Activated naive CD8-positive, alpha-beta T cell treated with anti-CD3 and anti-CD28 coated beads, Interleukin-2, amount 10 ng/mL, durations not matched to agents 7 days and 5 days (primary cell): ENCODE measurements at places on chromosomes 16 and 17. TPM values are rescaled to one million over a fixed set of nuclear protein-coding genes. Genes with fewer than 3 reads are reported as not detected.
A peak's percentile ranks its signal among the peaks of the same experiment; 100 is the strongest.

GRCh38 chr17:68943123-68943811 is 11.9 kb downstream of the ABCA8 start:
- DNase-seq = no peak

DNA sequence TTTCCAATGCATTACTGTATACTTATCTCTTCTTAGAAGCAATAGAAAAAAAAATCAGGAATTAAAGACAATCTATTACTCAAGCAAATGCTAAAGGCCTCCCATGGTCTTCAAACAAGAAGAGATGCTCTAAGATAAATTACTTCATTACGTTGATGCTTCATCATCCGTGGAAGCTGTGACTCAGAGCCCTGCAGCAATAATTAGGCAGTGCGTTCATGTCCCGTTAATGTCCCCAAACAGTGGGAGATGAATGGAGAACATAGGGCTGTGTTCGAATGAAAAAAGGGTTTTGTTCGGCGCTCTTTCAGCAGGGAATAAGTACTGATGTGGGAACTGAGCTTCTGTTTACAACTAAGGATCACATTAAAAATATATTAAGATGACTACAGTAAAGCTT is 15.9 kb upstream of the PDXDC1 start:
- no peak for DNase-seq

DNA sequence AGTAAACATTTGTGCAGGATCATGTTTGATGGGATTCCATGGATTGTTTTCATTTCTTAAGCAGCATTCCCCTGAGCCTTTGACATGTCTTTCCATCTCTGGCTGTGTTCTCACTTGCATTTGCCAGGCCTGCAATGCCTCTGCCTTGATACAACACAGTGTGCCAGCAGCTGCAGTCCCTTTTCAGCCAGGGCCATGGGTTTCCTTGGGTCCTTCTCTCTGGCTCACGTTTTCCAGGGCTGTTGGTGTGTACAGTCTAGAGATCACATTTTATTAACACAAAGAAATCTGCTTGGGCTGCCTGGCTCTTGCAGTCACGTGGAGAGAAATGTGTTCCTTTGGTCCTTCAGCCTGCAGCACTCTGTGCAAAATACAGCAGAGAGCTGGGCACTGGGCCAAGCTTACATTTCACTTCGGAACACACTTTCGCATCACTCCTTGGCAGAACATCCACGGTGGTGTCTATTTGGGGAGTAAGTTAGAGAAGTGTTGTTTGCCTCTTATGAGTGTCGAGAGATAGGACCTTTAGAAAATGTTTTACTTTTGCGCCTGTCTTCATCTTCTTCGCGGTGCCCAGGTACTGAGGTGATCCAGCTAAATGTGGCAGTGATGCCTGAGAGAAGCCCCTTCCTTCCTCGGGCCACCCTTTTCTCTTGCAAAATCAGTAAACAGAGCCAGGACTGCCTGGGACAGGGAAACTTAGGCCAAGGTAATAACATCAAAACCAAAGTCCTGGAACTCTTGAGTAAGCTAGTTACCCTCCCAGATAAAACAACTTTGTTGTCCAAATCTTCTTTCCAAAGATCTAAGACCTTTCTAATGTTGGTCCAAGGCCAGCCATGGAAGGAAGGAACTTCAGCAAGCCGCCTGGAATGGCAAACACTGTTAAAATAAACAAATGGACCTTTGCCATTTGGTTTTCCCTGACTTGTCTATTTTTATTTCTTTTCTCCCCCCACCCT is 20.9 kb downstream of the HLF start:
- no peak for DNase-seq

DNA sequence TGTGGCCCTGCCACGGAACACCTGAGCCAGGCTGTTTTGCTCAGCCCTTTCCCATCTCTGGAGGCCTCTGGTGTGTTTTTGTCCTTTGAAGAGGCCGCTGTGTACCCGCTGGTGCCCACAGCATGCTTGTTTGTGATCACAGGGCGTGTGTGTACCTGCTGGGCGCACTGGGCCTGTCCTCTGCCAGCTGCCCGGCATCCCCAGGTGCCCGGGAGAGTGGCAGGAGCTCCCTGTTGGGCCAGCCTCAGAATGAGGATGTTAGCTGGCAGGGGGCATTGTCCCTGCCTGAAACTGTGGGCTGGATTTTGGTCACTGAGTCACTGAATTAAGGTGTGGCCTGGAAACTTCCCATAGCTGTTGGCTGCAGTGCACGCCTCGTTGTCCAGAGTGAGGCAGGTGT is 31.1 kb downstream of the BAIAP2 start:
- DNase-seq = no peak

GRCh38 chr16:54620197-54620596 is 310.5 kb upstream of the IRX5 start:
- no peak for DNase-seq

DNA sequence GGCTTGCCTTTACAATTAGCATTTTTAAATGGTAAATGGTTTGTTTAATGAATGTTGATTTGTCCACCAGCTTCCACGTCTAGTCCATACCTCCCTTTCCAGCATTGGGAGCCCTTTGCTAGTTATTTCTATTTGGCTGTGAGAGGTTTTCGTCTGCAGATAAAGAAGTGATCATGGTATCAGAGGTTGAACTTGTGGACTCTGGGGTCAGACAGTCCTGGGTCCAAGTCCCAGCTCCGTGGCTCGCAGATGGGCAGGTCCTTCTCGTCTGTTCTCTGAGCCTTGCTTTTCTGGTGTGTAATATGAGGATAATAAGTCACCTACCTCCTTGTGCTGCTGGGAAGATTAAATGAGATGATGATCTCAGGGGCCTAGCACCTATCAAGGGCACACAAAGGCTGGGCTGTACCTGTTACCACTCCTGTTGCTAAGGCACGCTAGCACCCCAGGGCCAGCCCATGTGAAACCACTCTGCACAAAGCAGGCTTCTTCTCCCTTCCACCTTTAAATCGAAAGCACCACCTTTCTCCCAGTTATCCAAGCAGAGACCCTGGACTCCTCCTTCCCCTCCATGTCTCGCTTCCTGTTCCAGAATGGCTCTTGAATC is 103.9 kb downstream of the GNAO1 start:
- DNase-seq = no peak

DNA sequence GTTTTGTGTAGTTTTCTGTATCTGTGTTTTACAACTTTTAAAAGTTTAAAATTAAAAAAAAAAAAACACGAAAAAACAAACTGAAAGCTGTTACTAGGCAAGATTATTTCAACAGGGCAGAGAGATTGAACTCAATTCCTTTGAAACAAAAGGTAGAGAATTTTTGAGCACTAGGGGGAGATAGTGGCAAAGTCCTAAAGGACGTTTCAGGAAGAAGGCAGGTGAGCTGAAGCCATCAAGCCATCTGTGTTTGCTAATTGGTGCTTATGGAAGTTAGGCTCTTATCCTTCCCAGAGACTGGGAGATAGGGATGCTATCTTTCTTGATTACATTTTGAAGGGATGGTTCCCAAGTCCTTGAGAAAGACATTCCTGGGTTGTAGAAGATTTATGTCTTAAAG is 70.6 kb upstream of the CLEC3A start:
- no peak for DNase-seq

DNA sequence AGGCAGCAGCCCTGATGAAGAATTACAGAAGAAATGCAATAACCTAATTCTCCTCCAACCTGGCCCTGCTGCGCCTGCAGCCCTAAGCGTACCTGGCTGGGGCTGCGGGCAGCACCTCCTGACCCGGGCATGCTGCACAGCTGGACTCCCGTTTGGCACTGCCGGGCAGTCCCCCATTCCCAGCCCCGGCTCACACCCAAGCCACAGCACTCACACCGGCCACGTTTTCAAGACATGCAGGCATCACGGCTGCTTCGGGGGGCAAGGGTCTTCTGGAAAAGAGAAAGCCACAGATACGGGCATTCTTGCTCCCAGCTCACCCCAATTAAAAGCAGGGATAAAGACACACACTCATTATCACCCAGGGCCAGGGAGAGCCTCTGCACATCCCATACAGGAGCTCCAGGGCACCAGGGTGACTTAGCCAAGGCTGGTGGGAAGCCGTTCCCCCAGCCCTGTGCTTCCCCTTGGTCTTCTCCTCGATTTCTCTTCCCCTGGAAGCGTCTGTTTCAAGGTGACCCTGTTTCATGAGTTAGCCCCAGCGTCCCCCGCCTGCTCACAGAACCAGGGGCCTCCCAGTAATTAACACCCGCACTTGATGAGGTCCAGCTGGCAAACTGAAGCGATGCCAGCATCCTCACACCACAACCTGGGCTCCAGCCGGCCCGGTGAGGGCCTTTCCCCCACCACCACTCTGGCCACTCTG is 216.7 kb downstream of the C16orf78 start:
- DNase-seq = no peak

DNA sequence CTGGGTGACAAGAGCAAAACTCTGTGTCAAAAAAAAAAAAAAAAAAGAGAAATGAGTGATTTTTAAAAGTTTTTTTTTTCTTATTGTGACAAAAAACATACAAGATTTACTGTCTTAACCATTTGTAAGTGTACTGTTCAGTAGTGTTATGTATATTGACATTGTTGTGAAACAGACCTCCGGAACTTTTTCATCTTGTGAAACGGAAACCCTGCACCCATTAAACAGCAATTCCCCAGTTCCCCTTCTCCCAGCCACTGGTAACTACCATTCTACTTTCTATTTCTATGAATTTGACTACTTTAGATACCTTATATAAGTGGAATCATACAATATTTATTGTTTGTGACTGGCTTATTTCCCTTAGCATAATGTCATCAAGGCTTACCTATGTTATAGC is 18.7 kb downstream of the DUS2 start:
- DNase-seq = no peak

- no peak for DNase-seq
Observed at GRCh38 chr16:13333336-13333735, 431.9 kb downstream of the SHISA9 start.

DNA sequence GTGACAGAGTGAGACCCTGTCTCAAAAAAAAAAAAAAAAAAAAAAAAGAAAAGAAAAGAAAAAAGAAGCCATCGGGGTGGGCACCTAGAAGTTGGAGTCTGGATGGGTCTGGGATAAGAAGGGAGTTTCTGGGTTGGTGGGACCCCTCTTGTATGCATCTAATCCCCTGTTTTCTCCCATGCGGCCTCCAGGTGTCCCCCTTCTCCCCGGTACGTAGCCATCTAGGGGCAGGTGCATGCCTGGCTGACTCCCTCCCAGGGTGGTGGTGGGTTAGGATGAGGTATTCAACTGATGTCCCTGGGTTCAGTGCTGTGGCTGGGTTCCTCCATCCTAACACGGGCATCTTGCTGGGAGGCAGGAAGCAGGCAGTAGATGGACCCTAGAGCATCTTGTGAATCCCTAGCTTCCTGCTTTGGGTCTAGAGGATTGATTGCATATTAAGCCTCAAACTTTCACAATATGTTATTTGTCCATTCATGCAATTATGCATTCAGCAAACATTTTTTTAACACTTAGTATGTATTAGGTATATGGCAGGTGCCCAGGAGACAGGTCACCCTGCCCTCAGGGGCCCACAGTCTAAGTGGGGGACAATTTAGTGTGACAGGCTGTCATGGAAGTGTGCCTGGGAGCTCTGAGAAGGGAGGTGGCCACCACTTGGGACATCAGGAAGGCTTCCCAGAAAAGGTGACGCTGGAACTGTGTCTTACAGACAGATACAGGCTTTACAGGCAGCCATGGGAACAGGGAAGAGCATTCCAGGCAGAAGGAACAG is 13.1 kb downstream of the FMNL1 start:
- peak; percentile 53 for DNase-seq

- no peak for DNase-seq
Observed at GRCh38 chr17:17886726-17887125, 49.9 kb upstream of the SREBF1 start.

GRCh38 chr17:2777242-2777867 is 18.9 kb upstream of the RAP1GAP2 start:
- no peak for DNase-seq

DNA sequence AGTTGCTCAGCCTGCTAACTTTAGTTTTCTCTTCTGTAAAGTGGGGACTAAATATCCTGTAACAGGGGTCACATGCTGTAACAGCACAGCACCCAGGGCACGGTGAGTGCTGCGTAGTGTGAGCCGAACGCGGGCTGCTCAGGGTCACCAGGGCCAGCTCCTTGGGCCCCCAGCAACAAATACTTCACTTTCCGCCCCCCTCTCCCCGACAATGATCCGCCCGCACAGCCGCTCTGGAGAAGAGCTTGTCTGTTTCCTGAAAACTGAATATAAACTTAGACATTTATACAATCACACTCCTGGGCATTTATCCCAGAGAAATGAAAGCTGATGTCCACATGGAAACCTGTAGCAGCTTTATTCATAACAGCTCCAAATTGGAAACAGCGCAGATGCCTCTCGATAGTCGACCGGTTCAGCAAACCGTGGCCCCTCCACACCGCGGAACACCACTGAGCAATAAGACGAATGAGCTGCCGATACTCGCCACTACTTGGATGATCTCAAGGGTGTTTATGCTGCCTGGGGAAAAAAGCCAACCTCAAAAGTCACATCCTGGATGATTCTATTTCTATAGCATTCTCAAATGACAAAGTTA is 267.2 kb downstream of the PARN start:
- DNase-seq = no peak

DNA sequence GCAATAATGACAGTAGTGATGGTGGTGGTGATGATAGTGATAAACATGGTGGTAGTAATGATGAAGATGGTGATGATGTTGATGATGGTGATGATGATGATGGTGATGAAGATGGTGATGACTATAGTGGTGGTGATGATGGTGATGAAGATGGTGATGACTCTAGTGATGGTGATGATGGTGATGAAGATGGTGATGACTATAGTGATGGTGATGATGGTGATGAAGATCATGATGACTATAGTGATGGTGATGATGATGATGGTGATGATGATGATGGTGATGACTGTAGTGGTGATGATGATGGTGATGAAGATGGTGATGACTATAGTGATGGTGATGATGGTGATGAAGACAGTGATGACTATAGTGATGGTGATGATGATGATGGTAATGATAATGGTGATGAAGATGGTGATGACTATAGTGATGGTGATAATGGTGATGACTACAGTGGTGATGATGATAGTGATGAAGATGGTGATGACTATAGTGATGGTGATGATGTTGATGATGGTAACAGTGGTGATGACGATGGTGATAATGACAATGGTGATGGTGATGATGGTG is 35.6 kb downstream of the DYNLRB2 start:
- DNase-seq = no peak

- no peak for DNase-seq
Observed at GRCh38 chr16:55411231-55411630, 67.8 kb upstream of the MMP2 start.

The SRCIN1 gene
- total RNA-seq = 0.11 TPM

The BLMH gene
- total RNA-seq = 64.1 TPM

The MAF gene
- 8.8 TPM for total RNA-seq

The CDRT15 gene
- total RNA-seq = not detected

The RUNDC3A gene
- 0.50 TPM for total RNA-seq

The C16orf96 gene
- total RNA-seq = 0.17 TPM

The CRYBA1 gene
- not detected for total RNA-seq

The ANKFN1 gene
- not detected for total RNA-seq

The KRTAP4-9 gene
- not detected for total RNA-seq

The FBRS gene
- total RNA-seq = 140 TPM

The KRTAP2-3 gene
- not detected for total RNA-seq
